GM12878 (cell line): ENCODE measurements at places on chromosomes 5 and 9. TPM values are rescaled to one million over a fixed set of nuclear protein-coding genes. Genes with fewer than 3 reads are reported as not detected.

DNA sequence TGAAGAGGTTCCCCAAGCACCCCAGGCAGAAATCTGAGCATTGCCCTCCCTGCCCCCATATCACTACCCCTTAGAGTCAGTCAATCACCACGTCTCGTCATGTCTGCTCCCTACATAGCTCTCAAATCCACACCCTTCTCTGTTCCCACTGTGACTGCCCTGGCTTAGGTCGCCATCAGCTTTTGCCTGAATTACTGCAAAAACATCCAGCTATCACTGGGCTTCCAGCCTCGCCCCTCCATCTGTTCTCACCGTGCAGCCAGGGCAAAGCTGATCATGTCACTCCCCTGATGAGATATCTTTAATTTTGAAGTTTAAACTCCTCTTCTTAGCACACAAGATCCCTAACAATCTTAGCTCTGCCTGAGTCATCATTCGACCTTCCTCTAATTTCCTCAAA lies 89.6 kb upstream of the TBC1D2 start:
- H3K27ac ChIP-seq = no peak overlapping the region
- no peak for DNase-seq
- peaks cover 3% of the 10 kb centered on the region for H3K27me3 ChIP-seq
- H3K4me1 ChIP-seq = no peaks in the 10 kb centered on the region
- H3K4me3 ChIP-seq = no peak overlapping the region

Gene MED7
- total RNA-seq = 11.0 and 12.3 TPM in 2 replicates

DNA sequence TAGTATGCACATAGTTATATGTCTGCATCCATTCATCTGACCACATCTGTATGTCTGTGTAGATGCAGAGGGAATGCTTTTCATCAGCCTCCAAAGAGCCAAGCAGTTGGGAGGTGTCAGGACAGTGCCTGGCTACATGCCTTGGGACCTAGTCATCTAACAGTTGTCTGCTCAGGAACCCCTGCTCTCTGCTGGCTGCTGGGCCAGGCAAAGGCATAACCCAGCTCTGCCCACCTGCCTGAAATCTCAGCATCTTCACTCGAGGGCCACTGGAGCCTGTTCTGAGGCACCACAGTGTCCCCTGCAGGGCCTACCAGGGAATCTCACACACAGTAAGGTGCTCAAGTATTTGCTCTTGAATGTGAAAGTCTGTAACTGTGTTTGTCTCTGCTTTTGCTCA lies 3.7 kb downstream of the C9orf50 start:
- no peaks in the 10 kb centered on the region for H3K36me3 ChIP-seq
- peaks cover 11% of the 10 kb centered on the region for H3K27me3 ChIP-seq
- no peak overlapping the region for H3K27ac ChIP-seq
- no peaks in the 10 kb centered on the region for H3K4me1 ChIP-seq
- DNase-seq = no peak

DNA sequence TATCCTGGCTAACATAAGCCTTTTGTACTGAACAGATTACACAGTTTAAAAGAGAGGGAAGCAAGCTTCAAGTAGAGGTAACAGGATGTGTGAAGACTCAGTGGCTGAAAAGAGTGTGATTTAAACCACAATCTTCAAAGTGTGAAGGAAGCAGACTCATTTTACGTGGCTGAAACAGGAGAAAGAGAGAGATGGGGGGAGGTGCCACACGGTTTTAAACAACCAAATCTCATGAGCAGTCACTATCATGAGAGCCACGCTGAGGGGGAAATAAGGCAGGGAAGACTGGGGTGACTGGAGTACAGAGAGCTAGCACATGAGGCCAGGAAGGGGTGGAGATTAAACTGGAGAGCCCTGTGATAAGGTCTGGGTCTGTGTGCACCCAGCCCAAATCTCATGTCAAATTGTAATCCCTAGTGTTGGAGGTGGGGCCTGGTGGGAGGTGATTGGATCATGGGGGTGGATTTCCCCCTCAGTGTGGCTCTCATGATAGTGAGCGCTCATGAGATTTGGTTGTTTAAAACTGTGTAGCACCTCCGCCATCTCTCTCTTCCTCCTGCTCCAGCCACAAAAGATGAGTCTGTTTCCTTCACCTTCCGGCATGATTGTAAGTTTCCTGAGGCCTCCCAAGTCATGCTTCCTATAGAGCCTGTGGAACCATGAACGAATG lies 318.6 kb upstream of the CD180 start:
- no peaks in the 10 kb centered on the region for H3K36me3 ChIP-seq
- H3K4me3 ChIP-seq = no peak overlapping the region
- no peaks in the 10 kb centered on the region for H3K27me3 ChIP-seq
- DNase-seq = no peak
- no peak overlapping the region for H3K27ac ChIP-seq

Gene RNF208
- total RNA-seq = 10.7 and 12.0 TPM in 2 replicates

- no peaks in the 10 kb centered on the region for H3K4me1 ChIP-seq
- DNase-seq = no peak
- H3K36me3 ChIP-seq = no peaks in the 10 kb centered on the region
- no peak overlapping the region for H3K4me3 ChIP-seq
These were observed 22.2 kb downstream of the COL27A1 start for GRCh38 chr9:114177423-114178064.

DNA sequence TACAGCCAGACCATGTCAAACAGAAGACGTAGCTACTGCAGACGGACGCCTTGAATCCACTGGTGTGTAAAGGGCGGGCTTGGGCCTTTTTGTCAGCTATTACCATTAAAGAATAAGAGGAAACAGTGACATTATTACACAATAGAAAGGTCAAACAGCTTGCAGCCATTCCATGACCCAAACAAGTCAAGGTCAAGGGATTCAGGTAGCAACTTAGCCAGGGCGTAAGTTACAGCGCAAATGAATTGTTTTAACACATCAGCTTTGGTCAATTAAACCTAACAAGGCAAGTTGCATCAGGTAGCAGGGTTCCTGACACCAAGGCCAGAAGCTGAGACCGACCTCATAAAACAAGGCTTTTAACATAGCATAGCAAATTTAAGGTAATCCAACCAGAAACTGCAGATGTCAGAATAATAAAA lies 15.3 kb downstream of the NFIB start:
- H3K4me3 ChIP-seq = no peak overlapping the region
- DNase-seq = no peak
- H3K27ac ChIP-seq = no peak overlapping the region
- H3K4me1 ChIP-seq = no peaks in the 10 kb centered on the region
- no peaks in the 10 kb centered on the region for H3K27me3 ChIP-seq

- H3K27ac ChIP-seq = no peak overlapping the region
- no peaks in the 10 kb centered on the region for H3K36me3 ChIP-seq
- H3K27me3 ChIP-seq = no peaks in the 10 kb centered on the region
- no peak overlapping the region for H3K4me3 ChIP-seq
- DNase-seq = no peak
These were observed 109.6 kb downstream of the ADAMTS2 start for GRCh38 chr5:179235416-179236400.
